ENCODE measurements at places on chromosomes 2 and 18.
A peak's percentile ranks its signal among the peaks of the same experiment; 100 is the strongest.

- peak; percentile 84 for DNase-seq
Measured at GRCh38 chr2:34570266-34570872, 971.3 kb upstream of the FAM98A start.

GRCh38 chr2:88614497-88615157 lies 12.6 kb downstream of the EIF2AK3 start:
- DNase-seq = no peak

DNA sequence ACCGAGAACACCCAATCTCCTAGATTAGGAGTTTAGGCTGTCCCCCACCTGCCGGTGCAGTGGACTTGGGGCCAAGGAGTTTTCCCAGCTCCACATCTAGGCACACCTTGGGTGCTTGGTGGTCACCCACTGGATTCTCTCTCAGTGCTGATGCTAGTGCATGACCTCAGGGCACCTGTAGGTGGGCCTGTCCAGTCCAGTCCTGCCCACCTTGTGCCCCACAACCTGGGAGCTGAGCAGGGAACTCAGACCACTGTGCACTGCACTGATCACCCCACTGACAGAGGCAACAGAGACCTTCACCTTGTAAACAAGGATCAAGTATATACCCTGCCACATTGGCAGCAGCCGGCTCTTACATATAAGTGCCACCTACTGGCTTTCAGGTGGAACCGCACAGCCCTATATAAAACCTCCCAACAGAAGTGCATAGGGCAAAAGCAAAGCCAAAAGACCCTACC lies 12.7 kb upstream of the CDH19 start:
- no peak for DNase-seq

DNA sequence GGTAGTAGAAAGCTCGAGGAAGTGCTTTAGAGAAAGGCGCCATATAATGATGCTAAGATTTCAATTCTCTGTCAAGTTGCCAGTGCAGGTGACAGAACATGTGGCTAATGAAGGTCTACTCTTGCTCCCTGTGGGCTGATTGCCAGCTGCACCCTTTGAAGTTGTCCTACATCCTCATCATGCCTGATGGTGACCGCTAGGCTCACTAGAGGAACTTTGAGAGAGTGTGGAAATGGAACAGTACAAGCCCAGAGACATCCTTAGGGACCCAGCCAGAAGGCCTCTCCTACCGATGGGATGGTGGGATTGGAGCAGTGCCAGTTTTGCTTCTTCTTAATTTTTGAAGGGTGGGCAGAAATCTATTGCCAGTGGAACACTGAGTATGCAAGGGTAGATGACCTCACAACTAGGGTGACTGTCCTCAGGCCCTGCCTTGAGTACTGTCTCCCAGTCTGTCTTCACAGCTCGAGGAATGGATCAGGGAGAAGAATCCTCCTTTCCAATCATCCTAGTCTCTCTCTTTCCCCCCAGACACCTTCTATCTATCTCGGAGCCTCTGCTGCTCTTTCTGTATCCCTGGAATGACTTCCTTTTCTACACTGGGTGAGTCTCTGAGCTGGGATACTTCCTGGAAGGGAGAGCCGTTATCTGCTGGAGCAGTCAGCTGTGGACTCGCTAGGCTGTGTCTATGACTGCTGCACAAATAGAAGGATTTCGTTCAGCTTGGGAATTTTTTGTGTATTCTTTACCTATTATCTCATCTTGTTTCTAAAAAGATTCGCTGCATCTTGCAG lies 33.5 kb downstream of the LGALSL start:
- DNase-seq = no peak

DNA sequence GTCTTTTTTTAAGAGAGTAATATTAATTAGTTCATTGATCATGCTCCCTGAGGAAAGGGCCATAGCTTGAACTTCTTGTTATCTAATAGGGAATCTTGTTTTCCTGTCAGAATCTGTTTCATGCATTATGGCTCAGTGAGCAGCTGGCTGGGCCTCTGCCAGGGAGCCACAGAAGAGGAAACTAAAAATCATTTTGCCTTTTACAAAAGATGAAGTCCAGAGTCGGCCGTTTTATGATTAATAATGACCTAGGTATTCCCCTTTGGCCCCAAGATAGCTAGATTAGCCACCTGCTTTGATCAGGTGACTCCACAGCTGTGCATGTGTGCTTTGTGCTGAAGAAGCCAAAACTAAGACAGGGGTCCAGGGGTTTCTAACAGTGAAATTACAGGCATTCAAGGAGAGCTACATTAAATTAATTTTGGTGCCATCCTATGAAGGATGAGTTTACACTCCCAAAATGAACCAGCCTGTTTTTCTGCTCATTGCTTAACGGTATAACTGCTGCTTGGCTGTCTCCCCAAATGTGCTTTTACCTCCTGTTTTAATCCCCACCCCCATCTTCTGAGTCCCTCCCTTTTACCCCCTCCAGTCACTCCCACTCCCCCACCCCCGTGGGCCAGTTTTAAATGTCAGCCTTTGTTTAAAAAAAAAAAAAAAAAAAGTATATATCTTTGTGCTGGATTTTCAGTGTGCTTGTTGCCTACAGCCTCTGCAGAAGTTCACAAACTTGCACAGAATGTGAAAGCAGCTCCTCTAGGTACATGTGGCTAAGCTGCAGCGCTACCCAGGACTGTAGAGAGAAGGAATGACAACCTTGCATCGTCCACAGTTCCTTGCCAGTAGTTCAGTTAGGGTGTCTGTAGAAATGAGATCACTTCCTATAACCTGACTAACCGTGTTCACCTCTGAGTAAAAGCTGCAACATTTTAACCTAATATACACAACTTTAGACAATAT lies 93.1 kb downstream of the CABLES1 start:
- DNase-seq = no peak

DNA sequence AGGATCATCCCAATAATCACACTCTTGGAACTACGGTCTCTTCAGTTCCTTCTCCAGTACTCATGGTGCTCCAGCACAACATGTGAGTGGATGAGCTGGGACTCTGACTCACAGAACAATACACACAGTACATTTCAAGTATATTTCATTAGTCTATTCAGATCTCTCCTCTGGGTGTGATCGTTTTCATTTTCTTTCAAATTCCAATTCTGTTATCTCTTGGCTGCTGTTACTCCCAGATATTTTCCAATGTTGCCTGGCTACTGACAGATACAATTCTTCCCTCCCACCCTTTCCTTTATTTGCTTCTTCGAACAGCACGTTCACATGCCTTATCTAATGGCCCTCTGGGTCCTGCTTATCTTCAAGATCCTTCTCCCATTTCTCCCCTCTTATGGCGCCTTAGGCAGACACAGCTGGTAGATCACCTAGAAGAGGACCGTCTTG lies 216.0 kb downstream of the ACKR3 start:
- DNase-seq = no peak

DNA sequence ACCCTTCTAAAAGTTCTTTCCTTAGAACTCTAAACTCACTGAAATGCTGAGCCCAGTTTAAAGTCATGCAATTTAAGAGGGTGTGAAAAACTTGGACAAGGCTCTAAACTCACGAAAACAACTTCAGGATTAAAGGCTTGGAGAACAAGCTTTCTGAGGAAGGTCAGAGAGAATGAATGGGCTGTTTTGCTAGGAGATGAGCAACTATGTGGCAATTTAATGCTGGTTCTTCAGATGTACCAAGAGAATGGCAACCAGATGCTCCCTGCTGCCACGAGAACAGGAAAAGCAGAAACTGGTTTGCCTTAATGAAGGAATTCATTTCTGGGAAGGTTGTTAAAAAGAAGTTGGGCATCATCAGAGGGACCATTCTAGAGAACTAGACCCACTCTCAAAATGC lies 77.8 kb upstream of the PMAIP1 start:
- DNase-seq = no peak

DNA sequence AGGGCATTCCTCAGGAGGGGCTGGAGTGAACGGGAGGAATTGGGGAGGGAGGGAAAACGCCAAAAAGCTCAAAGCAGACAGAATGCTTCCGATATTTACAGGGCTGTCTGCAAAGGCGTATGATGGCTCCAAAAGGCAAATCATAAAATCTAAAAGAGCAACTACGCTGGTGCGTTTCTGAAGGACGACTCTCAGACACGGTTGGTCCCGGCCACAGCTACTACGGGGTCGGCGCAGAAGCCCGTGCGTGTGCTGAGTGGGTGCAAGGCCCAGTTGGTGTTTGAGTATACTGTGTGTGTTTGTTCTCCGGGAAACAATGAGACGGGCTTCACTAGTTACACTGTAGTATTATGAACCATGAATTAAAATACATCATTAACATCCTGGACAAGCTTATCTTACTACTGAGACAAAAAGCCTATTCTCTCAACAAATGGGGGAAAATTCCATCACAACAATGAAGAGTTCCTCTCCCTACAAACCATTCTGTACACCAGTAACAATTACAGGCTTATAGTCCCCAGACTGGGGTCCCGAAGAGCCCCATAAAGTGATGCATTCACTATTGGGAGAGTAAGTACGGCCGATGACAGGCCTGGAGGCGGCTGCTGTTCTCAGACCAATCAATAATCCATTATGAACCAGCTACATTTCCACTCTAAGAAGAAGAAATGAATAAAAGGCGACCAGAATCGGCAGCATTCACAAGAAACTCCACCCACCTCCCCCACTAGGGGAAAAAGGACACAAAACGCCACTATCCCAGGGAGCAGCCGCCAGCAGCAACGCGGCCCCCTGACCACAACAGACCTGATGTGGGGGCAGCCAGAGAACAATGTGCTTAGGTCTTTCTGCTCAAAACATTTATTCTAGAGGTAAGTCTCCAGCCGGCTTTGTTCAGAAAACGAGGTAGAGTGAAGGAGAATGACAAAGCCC lies 43.4 kb downstream of the ZNF516 start:
- no peak for DNase-seq

GRCh38 chr2:224086226-224086914 lies 47.3 kb upstream of the SERPINE2 start:
- no peak for DNase-seq

DNA sequence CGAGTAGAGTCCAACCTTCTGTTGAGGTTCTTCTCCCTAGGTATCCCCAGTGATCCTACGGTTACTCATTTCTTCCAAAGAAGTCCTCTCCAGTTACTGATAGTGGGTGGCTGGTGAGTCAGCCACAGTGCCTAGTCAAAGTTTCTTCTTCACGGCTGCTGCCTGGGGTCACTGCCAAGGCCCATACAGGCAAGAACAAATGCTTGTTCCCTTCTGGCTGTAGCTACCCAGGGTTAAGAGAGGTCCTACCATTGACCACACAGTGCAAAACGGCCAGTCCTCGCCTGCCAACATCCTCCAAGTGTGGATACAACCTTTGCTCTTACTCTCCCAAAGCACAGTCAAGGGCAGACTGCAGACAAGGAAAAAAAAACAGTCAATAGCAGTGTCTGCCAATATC lies 2.9 kb upstream of the PTPN4 start:
- no peak for DNase-seq

- no peak for DNase-seq
Measured at GRCh38 chr2:205383601-205384000, 298.7 kb upstream of the NRP2 start.

DNA sequence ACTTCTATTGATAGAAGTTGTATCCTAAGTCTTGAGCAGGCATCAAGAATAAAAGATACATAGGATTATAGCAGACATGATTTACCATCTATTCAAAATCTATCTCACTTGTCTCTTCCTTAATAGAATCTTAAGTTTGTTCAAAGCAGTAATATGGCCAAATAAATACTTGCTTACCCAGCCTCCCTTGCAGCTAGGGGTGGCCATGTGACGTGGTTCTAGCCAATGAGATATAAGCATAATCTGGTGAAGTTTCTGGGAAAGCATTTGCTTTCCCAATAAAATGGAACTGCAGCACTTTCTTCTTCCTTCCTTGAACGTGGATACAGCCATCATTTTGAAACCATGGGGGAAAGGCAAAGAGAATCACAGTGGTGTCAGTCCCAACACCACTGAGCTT lies 33.7 kb upstream of the SLC1A4 start:
- no peak for DNase-seq

- DNase-seq = no peak
Measured at GRCh38 chr2:65382776-65383357, 49.5 kb downstream of the SPRED2 start.

DNA sequence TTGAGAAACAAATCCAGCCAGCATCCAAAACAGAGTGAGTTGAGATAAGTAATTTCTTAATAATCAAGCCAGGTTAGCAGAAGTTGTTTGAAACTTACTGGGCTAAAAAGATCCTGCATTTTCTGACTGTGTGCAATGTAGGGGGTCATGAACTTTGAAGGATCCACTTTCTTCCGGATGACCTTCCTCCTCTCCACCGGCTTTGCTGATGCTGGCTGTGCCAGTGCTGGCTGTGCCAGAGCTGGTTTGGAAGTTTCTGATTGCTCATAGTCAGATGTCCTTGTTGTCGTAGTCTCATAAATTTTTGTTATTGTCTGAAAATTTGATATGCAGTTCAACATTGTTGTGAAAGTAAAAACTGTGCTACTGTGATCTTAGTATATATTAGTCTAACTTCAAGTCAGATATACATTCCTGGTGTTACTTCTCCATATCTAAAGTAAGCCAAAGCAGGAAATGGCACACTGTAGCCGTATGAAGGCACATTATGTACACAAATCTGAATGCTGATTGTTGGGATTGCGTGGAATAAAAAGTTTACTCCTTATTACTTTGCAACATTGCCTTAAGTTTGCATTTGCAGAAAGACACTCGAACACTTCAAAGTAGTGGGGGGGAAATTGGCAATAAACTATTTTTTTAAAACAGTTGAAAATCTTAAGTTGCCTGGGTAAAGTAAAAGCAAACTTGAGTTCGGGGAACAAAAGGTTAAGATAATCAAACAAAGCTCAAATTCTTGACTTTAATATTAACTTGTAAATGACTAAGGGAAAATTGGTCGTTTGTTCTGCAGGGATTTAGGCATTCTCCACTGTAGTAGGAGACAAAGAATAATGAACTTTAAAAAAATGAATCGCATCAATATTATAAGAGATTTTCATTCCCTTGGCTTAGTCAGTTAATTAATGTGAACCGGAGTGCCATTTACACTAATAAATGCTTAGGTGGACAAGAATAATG lies 6.4 kb downstream of the NEB start:
- no peak for DNase-seq

DNA sequence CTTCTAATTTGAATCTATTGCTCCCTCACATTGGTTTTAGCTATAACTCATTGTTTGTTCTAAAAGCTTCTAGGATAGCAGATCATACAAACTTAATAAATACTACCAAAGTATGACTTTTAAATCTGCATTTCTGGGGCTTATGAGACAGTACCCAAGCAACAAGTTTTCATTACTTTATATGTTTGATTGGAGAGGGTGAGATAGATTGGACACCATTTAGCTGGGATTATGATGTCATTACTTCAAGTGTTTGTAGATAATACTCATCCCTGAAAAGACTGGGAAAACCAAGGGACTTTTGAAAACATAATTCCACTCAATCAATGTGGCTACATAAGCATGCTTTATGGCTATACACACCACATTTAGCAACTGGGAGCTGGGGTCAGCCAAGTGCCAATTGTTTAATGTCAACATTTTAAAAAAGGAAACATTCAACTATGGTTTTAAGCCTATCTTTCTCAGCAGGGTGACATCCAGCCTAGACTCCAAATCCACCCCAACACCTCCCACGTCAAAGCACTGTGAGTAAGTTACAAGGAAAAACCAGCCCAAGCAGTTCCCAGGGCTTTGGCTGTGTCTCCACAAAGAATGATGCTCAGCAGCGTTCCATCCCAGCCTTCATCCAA lies 119.9 kb downstream of the ETAA1 start:
- DNase-seq = no peak
